NCI-H1694 (cell line): ENCODE measurements at places on chromosomes 13 and 19.

- DNase-seq = no peak
Measured at GRCh38 chr13:51006067-51006845, 96.7 kb downstream of the RNASEH2B start.

DNA sequence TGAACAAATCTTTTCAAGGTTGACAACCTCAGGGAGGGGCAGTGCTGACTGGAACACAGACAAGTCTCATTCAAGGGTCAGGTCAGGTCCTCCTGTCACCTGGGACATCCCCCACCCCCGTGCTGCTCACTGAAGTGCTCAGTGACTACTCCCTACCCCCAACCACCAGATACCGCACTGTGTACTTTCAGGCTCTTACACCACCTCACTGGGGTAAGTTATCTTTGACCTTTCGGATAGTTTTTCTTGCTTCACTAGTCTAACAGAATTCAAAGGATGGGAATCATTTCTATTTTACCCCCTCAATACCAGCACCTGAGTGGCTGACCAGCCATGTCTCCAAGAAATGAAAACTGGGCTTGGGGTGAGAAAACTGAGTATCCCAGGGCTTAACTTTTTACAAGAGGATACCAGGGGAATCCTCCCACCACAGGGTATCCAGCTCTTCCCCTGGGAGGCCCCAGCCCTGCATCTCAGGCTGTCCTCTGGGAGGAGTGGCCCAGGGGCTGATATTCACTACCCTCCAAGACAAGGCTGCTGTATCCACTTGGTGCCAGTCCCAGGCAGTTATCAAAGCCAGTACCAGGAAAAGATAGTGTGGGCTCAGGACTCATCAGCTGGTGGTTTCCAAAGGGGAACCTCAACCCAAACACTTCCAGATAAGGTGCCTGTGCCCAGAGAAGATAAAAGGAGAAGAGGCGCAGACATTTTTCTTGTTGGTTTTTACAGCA lies 2.1 kb downstream of the ZNF563 start:
- DNase-seq = no peak

- no peak for DNase-seq
Measured at GRCh38 chr19:48705431-48705830, 9.7 kb downstream of the FUT2 start.

GRCh38 chr13:30153545-30154426 lies 153.6 kb downstream of the KATNAL1 start:
- DNase-seq = no peak

GRCh38 chr19:28744014-28744413 lies 468.9 kb downstream of the UQCRFS1 start:
- no peak for DNase-seq

DNA sequence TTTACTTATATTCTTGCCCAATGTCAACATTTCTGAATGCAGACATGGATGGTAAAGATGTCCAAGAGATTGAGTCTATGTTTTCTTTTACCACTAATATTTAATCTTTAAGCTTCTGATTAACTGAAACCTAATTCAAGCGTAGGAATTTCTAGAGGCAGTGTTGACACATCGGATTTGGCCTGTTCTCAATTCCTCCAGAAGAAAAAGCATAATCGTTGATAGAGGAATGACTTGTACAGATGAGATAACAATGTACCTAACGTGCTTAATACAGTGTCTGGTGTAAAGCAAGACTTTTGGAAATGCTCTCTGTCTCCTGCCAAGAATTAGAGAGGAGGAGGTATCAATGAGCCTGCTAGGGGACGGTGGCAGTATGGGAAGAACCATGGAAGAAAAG lies 35.2 kb downstream of the SLC15A1 start:
- DNase-seq = no peak

- DNase-seq = no peak
Measured at GRCh38 chr13:43269037-43269481, 245.7 kb downstream of the DNAJC15 start.

- DNase-seq = no peak
Measured at GRCh38 chr13:40180776-40181175, 485.7 kb downstream of the FOXO1 start.
